ENCODE measurements at places on chromosomes 4 and X.

DNA sequence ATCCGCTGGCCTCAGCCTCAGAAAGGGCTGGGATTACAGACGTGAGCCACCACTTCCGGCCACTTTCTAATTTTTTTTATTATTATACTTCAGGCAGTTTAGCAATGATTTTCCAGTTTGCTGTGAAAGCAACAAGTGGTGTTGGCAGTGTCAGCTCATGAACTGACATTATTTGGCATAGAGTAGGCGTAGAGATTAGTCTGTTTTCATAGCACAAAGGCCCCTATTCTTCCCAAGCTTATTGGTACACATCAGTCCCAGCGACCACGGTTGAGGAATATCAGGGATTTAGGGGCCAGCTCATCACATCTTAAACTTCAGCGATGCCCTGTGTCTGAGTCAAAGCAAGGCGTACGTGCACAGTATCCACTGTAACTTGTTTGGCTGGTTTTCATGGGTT lies 53.0 kb upstream of the RASSF6 start:
- DNase-seq: no peak

- DNase-seq: no peak
These were observed 78.8 kb downstream of the HADH start for GRCh38 chr4:108068442-108068841.

DNA sequence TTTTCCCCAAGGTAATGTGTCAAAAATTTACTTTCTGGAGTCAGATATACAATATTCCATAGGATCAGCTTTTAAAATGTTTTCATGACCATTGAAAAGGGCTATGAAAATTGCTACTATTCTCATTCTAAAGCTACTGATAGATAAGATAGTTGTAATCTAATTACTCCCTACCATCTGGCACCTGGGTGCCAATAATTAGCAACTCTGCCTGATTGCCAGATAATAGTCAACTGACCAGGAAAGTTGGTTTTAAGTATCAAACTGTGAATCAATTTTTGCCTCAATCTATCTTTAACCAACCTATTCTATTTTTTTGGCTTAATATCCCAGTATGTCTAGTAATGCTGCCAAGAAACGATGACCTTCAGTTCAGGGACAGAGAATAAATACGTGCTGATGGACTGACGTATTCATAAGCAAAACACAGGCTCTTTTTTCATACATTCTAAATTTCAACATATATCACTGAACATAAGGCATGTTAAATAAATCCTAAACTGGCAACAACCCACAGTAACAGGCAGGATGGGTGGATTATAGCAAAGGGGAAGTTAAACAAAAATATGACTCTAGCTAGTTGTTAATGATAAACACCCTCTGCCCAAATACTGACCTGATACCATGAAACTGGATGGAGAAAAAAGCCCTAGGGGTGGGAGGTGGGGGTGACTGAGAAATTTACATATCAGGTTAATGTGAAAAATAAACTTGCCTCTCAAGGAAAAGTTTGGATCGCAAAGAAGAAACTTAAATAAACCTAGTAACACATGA lies 18.2 kb downstream of the SH3RF1 start:
- no peak for DNase-seq

DNA sequence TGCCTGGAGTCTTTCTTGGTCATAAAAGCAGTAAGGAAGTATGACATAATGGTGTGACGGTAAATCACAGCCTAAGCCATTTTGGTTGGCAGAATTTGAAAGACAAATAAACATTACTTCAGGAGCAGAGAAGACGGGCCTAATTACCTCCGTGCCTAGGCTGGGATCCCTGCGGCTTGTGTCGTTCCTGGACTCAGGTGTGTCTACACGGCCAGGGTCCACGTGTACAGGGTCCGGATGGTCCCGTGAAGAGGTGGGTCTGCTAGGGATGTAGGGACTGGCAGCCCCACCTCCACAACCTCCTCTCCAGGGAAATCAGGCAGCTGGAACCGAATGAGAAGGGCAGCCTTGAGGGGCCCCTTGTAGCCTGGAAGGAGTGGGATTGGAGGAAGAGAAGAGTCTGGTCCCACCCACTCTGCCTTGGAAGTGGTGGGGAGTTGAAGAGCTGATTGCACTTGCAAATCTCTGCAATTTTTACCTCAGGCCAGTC lies 55.4 kb upstream of the PLAC1 start:
- no peak for DNase-seq

GRCh38 chr4:102259081-102259480 lies 86.2 kb downstream of the SLC39A8 start:
- no peak for DNase-seq

DNA sequence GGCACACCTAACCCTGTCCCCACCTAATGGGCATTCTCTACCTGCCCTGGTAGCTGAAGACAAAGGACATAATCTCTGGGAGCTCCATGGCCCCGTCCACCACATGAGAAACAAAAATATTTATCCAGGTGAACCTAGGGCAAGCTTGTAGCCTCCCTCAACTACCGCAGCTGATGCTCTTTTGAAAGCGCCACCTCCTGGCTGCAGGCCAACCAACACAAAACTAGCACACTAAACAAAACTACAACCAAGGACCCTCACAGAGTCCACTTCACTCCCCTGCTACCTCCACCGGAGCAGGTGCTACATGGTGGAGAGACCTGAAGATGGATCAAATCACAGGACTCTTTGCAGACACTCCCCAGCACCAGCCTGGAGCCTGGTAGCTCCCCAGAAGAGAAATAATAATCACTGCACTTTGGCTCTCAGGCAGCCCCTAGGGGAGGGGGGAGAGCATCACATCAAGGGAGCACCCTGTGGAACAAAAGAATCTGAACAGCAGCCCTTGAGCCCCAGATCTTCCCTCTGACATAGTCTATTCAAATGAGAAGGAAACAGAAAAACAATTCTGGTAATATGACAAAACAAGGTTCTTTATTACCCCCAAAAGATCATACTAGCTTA lies 111.3 kb upstream of the ATP8A1 start:
- DNase-seq: no peak

GRCh38 chr4:141463678-141464077 lies 172.7 kb upstream of the IL15 start:
- DNase-seq: no peak

GRCh38 chr4:160880180-160880579 lies 1283.6 kb downstream of the FSTL5 start:
- DNase-seq: no peak

DNA sequence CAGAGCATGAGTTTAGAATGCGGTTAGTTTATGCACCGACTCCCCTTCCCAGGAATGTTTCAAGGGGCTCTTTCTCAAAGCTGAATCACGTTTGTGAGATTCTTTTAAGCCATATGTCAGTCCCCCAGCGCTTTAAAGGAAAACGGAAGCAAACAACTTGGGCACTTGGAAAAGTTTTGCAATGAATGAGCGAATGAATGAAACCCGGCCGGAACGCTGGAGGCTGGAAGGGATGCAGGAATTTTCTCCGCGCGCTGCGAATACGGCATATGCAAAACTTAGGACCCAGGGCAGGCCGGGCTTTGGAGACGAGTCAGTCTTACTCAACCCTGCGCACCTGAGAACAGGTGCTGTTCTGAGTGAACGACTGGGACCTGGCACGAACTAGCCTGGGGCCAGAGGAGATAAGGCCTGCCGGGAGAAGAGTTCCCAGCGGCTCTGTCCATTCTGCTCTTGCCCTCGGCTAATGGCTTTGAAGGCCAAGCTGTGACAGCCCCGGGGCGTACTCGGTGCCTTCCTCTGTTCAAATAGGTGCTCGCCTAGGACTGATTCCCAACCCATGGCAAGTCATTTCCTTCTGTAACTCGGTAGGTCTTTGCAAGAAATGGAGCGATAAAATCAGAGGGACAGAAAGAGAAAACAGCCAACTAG lies 743 bp upstream of the NRK start:
- no peak for DNase-seq

GRCh38 chrX:37476571-37477170 lies 94.8 kb upstream of the LANCL3 start:
- no peak for DNase-seq

DNA sequence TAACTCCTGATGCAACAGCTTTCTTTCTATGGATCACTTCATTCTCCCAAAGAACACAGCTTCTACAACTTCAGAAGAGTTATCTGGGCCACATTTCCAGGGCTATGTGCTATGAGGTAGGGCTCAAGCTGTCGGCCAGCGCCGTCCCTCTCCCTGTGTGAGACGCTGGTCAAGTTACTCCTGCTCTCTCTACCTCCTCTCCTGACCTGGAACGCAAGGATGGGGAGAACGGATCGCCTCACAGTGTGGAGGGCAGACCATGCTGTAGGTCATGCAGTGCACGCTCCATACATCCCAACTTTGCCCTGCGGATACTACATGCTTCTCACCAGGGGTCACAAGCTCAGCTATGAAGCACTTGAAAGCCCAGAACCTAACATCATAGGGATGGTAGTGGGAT lies 42.4 kb downstream of the JAKMIP1 start:
- DNase-seq: no peak

DNA sequence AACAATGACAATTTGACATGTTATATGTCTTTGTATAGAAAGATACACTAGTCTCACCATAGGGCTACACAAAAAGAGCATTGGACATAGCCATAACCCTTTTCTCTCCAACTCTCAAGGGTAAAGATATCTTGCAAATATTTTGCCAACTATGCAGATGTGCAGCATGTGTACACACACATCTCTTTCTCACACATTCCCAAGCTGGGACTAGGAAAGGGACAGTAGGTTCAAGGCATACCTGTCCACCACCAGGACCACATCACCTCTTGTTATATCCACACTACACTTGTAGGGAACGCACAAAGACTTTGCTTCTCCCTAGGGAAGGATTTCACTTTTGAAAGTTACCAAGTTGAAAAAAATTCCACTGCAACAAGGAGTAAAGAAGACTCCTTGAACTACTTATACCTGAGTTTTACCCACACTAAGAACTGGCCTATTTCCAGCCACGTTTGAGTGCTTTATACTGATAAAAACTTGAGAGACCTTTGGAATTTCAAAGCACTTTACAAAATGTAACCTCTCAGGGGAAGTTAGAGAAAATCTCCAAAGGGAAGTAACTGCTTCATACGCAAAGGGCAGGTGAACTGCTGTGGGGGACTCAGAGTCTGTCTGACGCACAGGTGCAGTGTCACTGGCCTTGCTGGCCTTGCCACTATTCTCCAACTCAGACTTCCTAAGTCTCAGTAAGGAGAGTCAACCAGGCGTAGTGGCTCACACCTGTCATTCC lies 36.9 kb downstream of the NR3C2 start:
- DNase-seq: no peak

- no peak for DNase-seq
These were observed at the start of gene PRRG3 for GRCh38 chrX:151694661-151695582. Gene PRRG3 (plus strand): TSS chrX:151695458. CDS start chrX:151698815, 3,357 bp downstream.

- DNase-seq: no peak
These were observed 379.5 kb downstream of the ZIC3 start for GRCh38 chrX:137945470-137945869.

DNA sequence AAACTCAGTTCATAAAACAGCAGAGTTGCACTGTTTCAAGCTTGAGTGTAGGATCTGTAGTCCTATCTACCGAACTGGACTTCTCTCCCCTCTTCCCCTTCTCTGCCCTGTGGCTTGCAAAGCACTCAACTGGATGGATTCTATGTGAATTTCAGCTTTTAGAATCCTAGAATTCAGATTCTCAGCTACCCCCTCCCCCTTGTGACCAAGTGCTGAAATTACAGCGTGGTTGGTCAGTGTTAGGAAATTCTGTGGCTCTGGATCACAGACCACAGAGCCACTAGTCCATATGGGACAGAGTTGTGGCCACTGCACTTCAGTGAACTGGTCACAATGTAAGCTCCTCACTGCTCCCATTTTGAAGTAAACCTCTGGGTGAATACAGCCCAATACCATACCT lies 64.6 kb upstream of the TRPC5 start:
- no peak for DNase-seq

GRCh38 chr4:179521952-179522351 lies 2079.7 kb upstream of the AGA start:
- DNase-seq: no peak

All from stimulated activated CD4-positive, alpha-beta T cell treated with anti-CD3 and anti-CD28 coated beads, Interleukin-1b, Interleukin-23, amount 100 ng/mL, for 1 hour (primary cell).